GM23338 (cell line): ENCODE measurements at places on chromosomes 11 and 22. TPM values are rescaled to one million over a fixed set of nuclear protein-coding genes. Genes with fewer than 3 reads are reported as not detected.

PANX3 gene
- not detected in 2 replicates for total RNA-seq

XRCC6 gene
- total RNA-seq, result 495 and 498 TPM in 2 replicates

SGSM1 gene
- total RNA-seq, result 4.2 and 4.7 TPM in 2 replicates

TIGD3 gene
- 3.0 and 3.5 TPM in 2 replicates for total RNA-seq

GLYAT gene
- total RNA-seq, result 0.10 TPM in 1 of 2 replicates, not detected in the other

FADS1 gene
- 103 and 119 TPM in 2 replicates for total RNA-seq

CELSR1 gene
- 20.4 and 21.0 TPM in 2 replicates for total RNA-seq

MMP8 gene
- total RNA-seq, result not detected in 2 replicates

CLCF1 gene
- 0.19 TPM in 1 of 2 replicates, not detected in the other for total RNA-seq

PDGFB gene
- 5.2 and 8.0 TPM in 2 replicates for total RNA-seq

TMPRSS4 gene
- 0.04 and 0.10 TPM in 2 replicates for total RNA-seq

SMDT1 gene
- total RNA-seq, result 4.9 and 5.2 TPM in 2 replicates

DNA sequence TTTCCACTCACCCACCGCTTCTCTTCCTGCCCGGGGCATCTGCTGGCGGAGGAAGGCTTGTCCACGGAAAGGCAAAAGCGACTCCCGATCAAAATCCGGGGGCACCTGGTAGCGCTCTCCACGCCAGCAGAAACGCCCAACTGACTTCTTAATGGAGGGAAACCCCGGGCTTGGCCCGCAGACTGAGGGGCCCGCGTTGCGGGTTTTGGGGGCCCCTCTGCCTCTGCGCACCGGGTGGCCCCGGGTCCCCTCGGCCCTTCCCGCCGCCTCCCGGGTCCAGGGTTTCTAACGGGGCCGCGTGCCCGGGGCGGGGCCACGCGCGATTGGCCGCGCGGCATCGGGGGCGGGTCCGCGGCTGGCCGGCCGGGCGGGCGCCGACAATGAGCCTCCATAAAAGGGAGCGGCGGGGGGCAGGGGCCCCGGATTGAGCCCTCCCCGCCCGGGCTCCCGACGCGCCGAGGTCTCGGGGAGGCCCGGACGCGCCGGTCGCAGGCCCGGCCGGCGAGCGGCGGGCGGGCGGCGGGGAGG, at the start of gene SPINDOC:
Gene SPINDOC (plus strand): TSS at position 422 of the 528 bp plus-strand sequence. CDS start 231 bp downstream, outside the sequence.
- peak; percentile 82 for DNase-seq
- peaks cover 13% of the 10 kb centered on the region for H3K36me3 ChIP-seq
- peak within 1 kb of the TSS; percentile 86 for H3K27ac ChIP-seq
- H3K27me3 ChIP-seq, result peaks cover 7% of the 10 kb centered on the region

- H3K4me3 ChIP-seq, result no peak overlapping the region
- H3K27me3 ChIP-seq, result no peaks in the 10 kb centered on the region
- no peaks in the 10 kb centered on the region for H3K4me1 ChIP-seq
- H3K27ac ChIP-seq, result no peak overlapping the region
- no peaks in the 10 kb centered on the region for H3K36me3 ChIP-seq
Observed at GRCh38 chr11:124817036-124817435, 16.8 kb upstream of the MSANTD2 start.

- peaks cover 5% of the 10 kb centered on the region; the same call in 1 of the 2 replicates for H3K4me1 ChIP-seq
- no peak overlapping the region for H3K4me3 ChIP-seq
- H3K36me3 ChIP-seq, result no peaks in the 10 kb centered on the region
Observed at GRCh38 chr11:27902981-27903624, 202.8 kb upstream of the BDNF start.

DNA sequence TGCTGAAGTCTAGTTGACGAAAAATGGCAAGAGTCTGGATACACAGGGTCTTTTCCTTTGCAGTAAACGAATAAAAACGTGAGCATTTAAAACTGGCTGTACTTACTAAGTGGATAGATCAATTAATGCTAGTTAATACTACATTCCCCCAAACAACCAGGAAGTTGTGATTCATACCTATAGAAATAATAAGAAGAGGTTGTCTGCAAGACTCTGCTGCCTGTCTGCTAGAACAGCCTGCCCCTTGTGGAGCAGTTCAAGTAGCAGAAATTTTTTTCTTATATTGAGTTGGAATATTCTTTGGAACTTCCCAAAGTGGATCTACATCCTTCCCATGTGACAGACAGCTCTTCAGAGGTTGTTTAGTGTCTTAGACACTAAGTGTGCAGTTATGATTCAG, 86.8 kb downstream of the TEAD1 start:
- H3K4me3 ChIP-seq, result no peak overlapping the region
- peaks cover 37% of the 10 kb centered on the region for H3K4me1 ChIP-seq
- no peak for DNase-seq
- peaks cover 17% of the 10 kb centered on the region for H3K36me3 ChIP-seq
- H3K27me3 ChIP-seq, result no peaks in the 10 kb centered on the region

DNA sequence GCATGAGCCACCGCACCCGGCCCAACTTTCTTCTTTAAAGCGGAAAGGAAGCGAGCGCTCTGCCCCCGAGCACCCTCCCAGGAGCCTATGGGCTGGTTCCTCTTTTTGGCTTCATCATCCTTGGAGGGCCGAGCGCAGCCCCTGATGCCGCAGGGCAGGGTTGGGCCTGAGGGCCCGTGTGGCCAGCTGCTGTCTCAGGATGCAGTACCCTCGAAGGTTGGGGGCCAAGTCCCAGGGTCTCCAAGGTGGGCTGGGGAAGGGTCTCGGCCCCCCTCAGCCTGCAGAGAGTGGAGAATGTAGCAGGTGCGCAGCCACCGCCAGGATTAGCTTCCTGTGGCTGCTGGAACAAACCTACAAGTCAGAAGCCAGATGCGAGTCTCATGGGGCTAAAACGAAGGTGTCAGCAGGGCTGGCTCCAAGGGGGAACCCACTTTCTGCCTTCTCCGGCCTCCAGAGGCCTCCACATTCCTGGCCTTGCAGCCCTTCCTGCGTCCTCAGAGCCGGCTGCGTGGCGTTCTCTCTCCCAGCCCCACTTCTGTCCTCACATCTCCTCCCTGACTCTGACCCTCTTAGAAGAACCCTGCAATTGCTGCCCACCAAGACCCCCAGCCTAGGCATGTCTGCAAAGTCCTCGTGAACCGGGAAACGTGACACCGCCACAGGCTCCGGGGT, 2.9 kb downstream of the PANX2 start:
- H3K4me1 ChIP-seq, result 0 out of 2 replicates have a peak, but pooled peaks cover 7% of the 10 kb centered on the region
- H3K4me3 ChIP-seq, result no peak overlapping the region
- peaks cover 18% of the 10 kb centered on the region for H3K27me3 ChIP-seq
- H3K36me3 ChIP-seq, result no peaks in the 10 kb centered on the region

DNA sequence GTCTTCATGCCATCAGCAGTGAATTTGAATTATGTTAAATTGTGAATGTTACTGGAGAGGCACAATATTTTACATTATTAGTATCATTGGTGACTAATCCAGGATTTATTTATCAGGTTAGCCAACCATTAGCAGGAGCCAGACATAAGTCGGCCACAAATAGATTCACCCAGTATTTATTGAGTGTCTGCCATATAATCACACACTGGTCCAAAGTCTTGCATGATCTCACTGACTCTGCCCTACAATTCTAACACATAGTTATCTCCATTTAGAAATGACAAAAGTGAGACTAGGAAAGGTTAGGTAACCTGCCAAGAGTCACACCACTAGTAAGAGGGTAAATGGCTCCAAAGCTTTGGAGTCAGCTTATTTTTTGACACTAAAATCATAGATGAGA, 179.6 kb downstream of the BLID start:
- H3K4me3 ChIP-seq, result no peak overlapping the region
- H3K4me1 ChIP-seq, result peaks cover 18% of the 10 kb centered on the region; the same call in 1 of the 2 replicates
- DNase-seq, result no peak
- H3K36me3 ChIP-seq, result no peaks in the 10 kb centered on the region

GRCh38 chr22:45077286-45077685, 67.5 kb upstream of the PHF21B start:
- H3K4me3 ChIP-seq, result no peak overlapping the region
- H3K27ac ChIP-seq, result no peak overlapping the region
- H3K36me3 ChIP-seq, result no peaks in the 10 kb centered on the region
- H3K4me1 ChIP-seq, result peaks cover 12% of the 10 kb centered on the region
- H3K27me3 ChIP-seq, result no peaks in the 10 kb centered on the region

- no peaks in the 10 kb centered on the region for H3K36me3 ChIP-seq
- no peak overlapping the region for H3K4me3 ChIP-seq
- H3K27me3 ChIP-seq, result no peaks in the 10 kb centered on the region
- no peak for DNase-seq
Observed at GRCh38 chr11:116046127-116046526, 541.9 kb upstream of the CADM1 start.

GRCh38 chr22:49400136-49400940, 427.3 kb downstream of the BRD1 start:
- H3K27ac ChIP-seq, result no peak overlapping the region
- no peaks in the 10 kb centered on the region for H3K27me3 ChIP-seq
- no peaks in the 10 kb centered on the region for H3K4me1 ChIP-seq
- no peak overlapping the region for H3K4me3 ChIP-seq
- no peak for DNase-seq

- H3K4me1 ChIP-seq, result peaks cover 8% of the 10 kb centered on the region; the same call in 1 of the 2 replicates
- no peak overlapping the region for H3K4me3 ChIP-seq
- no peak overlapping the region for H3K27ac ChIP-seq
- H3K36me3 ChIP-seq, result no peaks in the 10 kb centered on the region
- H3K27me3 ChIP-seq, result peaks cover 42% of the 10 kb centered on the region
Observed at GRCh38 chr22:19525666-19526065, 1.5 kb upstream of the CLDN5 start.

DNA sequence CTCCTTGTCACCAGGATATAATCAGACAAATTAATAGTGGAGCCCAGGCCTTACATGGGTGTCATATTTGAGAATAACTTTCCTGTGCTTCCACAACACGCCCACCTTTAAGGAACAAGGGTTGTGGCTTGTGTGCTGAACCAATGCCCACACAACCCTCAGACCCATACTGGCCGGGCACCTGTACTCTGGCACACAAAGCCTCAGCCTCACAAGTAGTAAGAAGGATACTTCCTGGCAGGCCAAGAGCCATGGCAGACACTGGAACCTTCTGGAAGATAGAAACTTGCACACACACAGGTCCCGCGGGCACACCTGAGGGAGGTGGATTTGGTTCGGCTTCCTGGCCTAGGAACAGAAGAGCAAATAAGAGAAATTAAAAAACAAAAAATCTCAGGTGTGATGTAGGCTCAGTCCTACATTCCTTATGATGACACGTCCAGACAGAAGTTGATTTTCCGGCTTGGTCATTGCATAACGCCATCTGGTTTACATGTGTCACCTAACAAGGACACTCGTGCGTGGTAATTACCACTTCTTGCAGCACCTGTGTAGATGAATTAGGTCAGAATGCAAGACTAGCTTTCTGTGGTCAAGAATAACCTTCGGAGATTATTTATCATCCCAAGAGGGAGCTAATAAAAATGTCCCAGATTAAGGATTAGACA, 5.8 kb upstream of the BRD1 start:
- no peaks in the 10 kb centered on the region for H3K27me3 ChIP-seq
- H3K4me1 ChIP-seq, result no peaks in the 10 kb centered on the region
- no peak overlapping the region for H3K4me3 ChIP-seq
- H3K36me3 ChIP-seq, result no peaks in the 10 kb centered on the region
- H3K27ac ChIP-seq, result no peak overlapping the region
- no peak for DNase-seq

DNA sequence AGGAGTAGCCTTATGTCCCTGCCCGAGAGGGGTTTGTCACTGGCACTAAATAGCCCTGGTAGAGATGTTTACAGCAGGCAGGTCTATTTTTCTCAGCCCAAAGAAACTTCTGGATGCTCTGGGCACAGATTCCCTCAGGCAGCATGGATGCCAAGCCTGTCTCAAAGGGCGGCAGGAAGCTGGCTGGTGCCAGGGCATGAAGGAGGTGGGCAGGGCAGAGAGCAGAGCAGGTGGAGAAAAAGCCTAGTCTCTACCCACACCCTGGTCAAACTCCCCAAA, 4.1 kb upstream of the GAS2L1 start:
- peaks cover 32% of the 10 kb centered on the region for H3K36me3 ChIP-seq
- H3K27me3 ChIP-seq, result no peaks in the 10 kb centered on the region
- no peak overlapping the region for H3K4me3 ChIP-seq
- DNase-seq, result no peak

DNA sequence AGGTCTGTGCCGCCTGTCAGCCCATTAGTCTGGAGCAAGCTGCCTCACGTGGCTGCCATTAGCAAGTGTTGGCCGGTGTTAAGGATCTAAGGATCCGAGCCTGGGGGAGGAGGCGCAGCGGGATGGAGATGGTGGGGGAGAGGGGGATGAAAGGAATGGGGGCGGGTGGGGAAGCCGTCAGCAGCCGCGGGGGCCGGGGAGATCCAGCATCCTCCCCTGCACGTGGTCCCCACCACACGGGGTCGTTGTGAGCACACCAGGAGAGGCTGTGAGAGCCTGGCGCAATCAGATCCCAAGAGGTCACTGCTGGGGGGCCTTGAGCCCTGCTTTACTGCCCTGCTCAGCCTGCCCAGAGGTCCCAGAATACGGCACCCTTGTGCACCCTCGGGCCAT, 7.3 kb downstream of the CABP7 start:
- peak; percentile 81 for DNase-seq
- peaks cover 5% of the 10 kb centered on the region for H3K27me3 ChIP-seq
- H3K36me3 ChIP-seq, result no peaks in the 10 kb centered on the region
- no peak overlapping the region for H3K4me3 ChIP-seq
- no peak overlapping the region for H3K27ac ChIP-seq

DNA sequence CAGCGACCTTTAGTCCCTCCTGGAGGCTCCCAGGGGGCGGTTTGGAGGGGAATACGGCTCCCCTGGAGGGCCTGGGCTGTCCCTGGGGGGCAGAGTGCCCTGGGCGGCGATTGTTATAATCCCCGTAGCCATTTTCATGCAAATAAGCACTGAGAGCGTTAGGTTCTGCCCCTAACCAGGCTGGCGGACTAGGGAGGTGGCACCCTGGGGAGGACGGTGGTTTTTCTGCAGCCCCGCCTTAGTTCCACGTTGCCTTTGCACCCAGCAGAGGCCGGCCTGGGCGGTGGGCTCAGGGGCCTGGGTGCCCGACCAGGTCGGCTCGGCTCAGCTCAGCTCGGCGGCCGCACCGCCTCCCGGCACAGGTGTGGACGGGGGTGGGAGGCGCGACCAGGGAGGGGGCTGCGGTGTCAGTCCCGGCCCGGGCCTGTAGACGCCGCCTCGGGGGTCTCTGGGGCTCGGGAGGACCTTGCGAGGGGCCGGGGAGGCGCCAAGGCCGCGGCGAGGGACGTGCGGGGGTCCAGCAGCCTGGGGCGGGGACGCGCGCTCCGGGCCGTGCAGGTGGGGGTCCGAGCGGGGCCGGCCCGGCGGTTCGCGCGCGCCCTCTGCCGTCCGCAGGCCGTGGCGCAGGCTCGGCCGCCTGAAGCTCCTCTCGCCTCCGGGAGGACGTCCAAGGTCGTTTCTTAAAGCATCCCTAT, 2.3 kb upstream of the DUSP8 start:
- no peak overlapping the region for H3K27ac ChIP-seq
- peaks cover 20% of the 10 kb centered on the region; the same call in 1 of the 2 replicates for H3K4me1 ChIP-seq
- peaks cover 58% of the 10 kb centered on the region for H3K27me3 ChIP-seq
- no peaks in the 10 kb centered on the region for H3K36me3 ChIP-seq

GRCh38 chr11:1084561-1085439, 10.1 kb downstream of the MUC2 start:
- H3K36me3 ChIP-seq, result no peaks in the 10 kb centered on the region
- H3K4me1 ChIP-seq, result no peaks in the 10 kb centered on the region
- H3K27ac ChIP-seq, result no peak overlapping the region
- no peaks in the 10 kb centered on the region for H3K27me3 ChIP-seq

DNA sequence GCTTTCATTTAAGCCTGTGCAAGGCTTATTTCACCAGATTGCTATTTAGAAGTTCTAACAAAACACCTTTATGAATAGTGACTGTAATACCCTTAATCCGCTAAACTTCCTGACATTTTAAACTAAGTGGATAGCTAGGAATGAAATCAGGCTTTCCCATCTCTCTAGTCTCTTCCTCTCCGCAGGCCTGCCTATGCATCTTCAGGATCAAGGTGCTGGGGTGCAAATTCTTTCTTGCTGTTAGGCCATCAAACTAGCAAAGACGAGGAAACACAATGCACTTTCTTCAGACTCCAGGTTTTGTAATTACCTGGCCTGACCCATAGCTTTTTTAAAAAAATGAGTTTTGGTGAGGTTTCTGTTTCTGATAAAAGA, 149.4 kb downstream of the DBX1 start:
- DNase-seq, result no peak
- no peaks in the 10 kb centered on the region for H3K36me3 ChIP-seq
- H3K27me3 ChIP-seq, result no peaks in the 10 kb centered on the region
- peaks cover 35% of the 10 kb centered on the region for H3K4me1 ChIP-seq
- no peak overlapping the region for H3K4me3 ChIP-seq
